ENCODE measurements at places on chromosomes 6 and 20.

- no peak for DNase-seq
Observed at GRCh38 chr6:17988422-17988944, 1.0 kb upstream of the KIF13A start.

GRCh38 chr6:67369679-67370078 lies 1265.4 kb upstream of the ADGRB3 start:
- no peak for DNase-seq

GRCh38 chr6:154378518-154378917 lies 21.9 kb upstream of the IPCEF1 start:
- DNase-seq, result no peak

GRCh38 chr6:31896856-31897611 lies 464 bp downstream of the EHMT2 start:
- no peak for DNase-seq

DNA sequence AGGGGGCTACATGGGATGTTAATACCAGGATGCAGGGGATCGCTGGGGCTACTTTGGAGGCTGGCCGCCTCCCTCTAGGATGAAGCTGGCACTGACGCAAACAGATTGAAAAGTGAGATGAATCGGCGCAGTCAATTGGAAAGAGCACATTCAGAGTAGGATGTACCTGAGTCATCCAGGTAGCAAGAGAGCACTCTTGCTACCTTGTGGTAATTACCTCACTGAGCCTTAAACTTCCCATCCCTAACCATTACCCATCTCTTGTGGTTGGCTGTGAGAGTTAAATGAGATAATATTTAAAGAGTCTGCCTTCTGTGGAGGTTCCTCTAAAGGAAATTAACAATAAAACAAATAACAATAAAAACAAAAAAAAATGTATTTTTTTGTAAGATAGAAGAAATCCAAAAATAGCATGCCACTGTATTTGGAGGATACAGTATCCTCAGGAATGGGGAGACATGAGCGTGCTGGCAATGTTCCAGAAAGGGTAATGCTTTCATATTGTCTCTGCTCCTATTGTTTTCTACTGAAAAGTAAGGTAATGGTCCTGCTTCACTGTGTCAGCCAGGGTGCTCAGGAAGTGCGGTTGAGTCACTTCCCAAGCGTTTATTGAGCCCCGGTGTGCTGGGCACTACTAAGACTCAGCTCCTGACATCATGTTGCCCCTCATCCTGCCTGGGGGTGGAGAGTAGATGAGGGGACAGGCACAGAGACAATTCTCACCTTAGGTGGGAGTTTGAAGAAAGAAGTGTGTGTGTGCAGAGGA lies 301.1 kb downstream of the EYA4 start:
- no peak for DNase-seq

Measured in astrocyte of the cerebellum (primary cell).